ENCODE measurements at places on chromosomes 2 and 18.

- DNase-seq = no peak
Observed at GRCh38 chr18:51273437-51273836, 76.0 kb upstream of the MEX3C start.

DNA sequence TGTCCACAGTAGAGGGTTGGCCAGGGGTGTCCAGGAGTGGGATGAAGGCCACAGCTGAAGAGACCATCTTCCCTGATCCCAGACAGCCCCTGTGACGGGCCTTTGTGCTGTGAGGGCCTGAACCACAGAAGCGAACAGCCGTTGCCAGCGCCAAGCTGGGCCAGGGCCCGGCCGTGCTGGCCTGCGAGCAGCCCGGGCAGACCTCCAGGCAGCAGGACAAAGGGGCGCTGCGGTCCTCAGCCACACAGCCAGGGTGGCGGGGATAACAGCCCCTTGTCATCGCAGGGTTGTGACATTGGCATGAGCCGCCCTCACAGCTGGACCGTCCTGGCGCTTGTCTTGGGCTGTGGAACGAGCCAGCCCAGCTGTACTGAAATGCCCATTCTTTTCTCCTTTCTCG, 161.1 kb downstream of the FAM210A start:
- DNase-seq = no peak

- no peak for DNase-seq
Observed at GRCh38 chr2:9113262-9113661, 93.3 kb upstream of the ASAP2 start.

- DNase-seq = no peak
Observed at GRCh38 chr18:36387310-36387709, 89.8 kb downstream of the FHOD3 start.

DNA sequence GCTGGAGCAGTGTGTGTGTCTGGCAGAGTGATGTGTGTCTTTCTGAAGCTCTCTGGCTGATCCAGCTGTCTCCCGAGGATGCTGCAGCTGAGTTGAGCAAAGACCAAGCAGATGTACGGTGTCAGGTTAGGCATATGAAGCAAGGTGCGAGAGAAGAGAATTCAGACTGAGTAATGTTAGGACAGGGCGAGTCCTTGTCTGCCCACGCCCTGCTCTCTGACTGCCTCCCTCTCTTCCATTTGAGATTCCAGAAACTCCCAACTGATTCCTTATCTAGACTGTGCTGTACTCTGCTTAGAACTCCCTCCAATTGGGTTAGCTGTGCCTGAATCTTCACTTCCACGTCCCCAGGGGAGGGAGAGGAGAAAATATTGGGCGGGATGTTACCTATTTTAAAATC, 25.7 kb upstream of the LPIN1 start:
- DNase-seq = no peak

GRCh38 chr18:59691996-59692395, 5.2 kb downstream of the CCBE1 start:
- no peak for DNase-seq

DNA sequence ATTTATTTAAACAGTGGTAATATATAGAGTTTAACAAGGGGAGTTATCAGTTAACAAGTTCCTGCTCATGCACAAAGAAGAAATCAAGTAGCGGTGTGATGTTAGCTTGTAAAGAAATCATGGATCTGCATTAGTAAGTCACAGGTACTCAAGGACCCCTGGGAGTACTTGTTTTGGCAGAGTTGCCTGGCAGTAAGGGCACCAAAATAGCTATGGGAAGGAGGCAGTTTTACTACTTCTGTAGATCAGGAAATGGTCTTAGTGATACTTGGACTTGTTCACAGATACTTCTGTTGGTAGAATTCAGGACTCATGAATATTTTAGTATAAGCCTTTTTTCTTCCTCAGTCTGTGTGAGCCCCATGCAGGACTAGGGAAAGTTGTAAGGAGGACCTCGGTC, 107.3 kb upstream of the IL1R2 start:
- no peak for DNase-seq

DNA sequence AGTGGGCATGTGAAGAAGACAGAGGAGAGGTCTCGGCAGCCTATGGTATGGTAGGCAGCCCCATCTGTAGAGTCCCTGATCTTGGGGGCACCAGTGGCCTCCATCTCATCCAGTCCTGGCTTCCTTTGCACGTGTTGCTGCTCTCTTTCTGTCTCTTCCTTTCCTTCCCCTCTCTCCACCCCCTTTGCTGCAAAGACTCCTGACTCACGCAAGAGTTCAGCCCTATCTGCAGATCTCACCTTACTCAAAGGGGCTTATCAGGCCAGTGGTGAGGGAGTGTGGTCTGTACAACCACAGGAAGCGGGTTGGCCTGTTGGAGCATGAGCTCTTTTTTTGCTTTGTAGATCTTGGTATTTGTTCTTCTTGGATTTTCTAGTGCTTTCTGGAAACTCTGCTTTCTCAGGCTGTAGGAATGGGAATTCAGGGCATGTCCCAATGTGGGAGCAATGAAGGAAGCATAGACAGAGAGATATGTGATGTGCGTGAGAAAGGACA, 14.6 kb upstream of the NT5DC4 start:
- no peak for DNase-seq

DNA sequence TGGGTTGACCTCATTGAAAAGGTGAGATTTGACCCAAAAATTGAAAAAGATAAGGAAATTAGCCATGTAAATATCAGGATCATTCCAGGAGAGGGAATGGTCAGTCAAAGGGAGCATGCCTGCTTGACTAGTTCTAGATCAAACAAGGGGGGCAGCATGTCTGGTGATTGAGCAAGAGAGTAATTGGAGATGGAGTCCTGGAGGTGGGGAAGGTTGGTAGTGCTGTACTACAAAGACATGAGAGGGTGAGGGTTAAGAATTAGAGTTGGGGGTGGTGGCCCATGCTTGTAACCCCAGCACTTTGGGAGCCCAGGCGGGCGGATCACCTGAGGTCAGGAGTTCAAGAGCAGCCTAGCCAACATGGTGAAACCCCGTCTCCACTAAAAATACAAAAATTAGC, 2.0 kb downstream of the MRPL30 start:
- DNase-seq = no peak

DNA sequence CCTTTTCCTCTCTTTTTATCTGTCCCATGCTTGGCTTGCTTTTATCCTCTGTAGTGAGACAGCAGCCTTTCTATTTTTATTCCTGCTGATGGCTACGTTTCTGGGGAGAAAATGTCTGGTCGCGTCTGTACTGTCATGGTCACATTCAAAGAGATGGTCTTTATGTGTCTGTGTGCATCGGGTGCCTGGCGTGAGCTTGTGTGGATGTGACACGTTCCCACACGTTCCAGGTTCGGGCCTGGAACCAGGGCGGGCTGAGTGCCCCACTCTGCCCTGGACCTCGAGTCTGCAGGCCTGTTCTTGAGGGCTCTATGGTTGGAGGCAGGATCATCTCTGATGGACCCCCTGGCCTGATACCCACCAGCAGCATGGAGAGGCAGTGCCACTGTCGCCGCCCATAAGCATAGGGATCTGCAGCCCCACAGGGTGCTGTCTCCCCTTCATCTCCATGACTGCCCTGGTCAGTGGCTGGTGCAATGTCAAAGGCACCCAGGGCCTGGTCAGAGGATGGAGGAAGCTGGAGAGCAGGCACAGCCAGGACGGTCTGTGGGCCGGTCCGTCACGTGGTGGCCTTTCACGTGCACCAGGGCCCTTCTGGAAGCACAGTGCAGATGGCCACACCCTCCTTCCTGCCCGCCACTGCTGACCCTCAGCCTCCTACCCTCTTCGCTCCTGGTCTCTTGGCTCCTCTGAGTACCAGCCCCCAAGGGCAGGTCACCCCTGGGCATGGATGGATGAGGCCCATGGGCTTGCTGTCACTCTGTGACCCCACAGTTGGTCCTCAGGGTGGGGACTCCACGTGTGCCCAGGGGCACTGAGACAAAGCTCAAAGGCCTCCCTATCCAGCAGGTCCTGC, 149.2 kb upstream of the TWIST2 start:
- DNase-seq = no peak
